Hematopoietic multipotent progenitor cell treated with erythropoietin and hydrocortisone succinate and interleukin-3 and kit ligand, for 4 days (in vitro differentiated cells): ENCODE measurements at places on chromosomes 2 and 18.

DNA sequence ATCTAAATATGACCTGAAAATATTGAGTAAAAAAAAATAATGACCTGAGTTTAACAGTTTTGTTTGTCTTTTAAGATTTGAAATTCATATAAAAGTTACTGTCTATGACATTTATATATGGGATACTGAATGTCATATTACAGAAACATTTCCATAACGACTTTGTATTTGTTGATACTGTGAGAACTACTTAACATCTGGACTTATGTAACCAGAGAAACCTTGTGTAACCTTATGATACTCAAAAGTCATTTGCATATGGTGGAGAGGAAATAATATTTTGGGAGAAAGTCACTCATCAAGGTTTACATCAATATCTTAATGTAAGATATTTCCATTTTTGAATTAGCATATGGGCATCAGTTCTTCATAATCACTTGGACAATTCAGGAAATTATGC lies 12.6 kb downstream of the MFSD6 start:
- DNase-seq = no peak

- no peak for DNase-seq
Measured at GRCh38 chr2:197245829-197246804, 64.5 kb downstream of the ANKRD44 start.

DNA sequence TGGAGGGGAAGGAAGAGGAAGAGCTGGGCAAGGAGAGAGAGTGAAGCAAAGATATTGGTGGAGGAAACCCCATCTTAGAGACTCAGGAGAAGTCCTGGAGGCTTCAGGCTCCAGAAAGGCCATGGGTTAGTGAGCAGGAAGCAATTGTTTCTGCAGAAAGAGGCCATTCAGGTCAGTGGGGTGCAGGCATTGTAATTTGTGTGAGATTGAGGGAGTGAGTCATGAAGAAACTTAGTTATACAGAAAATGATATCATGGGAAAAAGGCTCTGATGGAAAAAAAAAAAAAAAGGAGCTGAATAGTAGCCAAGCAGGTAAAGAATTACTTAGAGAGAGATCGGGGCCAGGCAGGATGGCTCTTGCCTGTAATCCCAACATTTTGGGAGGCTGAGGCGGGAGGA lies 4.0 kb downstream of the EMILIN2 start:
- DNase-seq = no peak

DNA sequence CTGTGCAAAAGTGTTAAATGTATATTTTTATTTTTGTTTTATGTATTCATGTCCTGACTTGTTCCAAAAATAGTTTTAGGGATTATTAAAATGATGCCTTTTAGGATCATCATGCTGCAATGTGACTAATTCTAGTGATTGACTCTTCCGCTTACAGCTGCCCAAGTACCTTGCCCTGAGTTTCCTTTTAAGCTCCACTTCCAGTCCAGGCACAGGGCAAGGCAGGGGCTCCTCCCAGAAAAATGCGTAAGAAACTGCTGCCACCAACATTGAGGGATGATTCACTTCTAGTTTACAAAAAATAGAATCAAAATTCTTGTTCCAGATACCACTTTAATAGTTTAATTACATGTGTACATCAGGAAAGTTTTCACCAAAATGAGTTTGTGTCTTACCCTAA lies 116.4 kb downstream of the IRS1 start:
- no peak for DNase-seq

GRCh38 chr18:46478796-46479195 lies 178.2 kb downstream of the LOXHD1 start:
- DNase-seq = no peak

DNA sequence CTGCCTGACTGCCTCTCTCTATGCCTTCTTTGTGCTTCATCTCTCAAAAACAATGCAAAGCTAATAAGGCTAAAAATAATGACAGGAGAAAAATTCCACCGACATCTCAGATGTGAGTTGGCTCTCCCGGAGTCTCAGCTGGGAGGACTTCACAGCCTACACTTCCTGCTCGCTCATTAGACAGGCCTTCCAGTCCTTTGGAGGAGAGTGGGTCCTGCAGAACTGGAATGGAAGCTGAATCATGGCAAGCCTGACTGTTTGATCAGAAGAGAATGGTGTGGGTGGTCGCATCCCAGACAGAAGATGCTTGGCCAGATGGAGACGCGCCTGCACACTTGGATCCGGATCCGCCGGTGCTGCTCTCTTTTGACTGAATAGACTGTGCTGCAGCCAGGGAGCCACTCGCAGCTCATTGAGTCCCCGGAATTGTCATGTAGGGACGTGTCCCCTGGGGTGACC lies 49.7 kb downstream of the TRIB2 start:
- DNase-seq = no peak

DNA sequence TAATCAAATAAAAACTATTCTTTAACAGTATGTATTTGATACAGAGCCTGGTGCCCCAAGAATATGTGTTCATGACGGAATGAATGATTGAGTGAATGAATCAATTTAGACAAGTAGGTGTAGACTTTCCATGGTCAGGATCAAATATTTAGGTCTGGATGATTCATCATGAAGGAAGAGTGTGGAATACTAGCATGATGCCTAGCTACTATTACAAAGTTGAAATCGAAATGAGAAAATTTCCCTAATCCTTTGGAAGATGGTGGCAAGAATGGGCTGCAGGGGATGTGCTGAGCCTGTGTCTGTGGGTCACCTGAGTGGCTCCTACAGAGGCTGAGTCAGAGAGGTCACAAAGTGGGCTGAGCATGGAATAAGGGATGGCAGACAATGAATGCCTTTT lies 3.1 kb upstream of the MALT1 start:
- DNase-seq = no peak

DNA sequence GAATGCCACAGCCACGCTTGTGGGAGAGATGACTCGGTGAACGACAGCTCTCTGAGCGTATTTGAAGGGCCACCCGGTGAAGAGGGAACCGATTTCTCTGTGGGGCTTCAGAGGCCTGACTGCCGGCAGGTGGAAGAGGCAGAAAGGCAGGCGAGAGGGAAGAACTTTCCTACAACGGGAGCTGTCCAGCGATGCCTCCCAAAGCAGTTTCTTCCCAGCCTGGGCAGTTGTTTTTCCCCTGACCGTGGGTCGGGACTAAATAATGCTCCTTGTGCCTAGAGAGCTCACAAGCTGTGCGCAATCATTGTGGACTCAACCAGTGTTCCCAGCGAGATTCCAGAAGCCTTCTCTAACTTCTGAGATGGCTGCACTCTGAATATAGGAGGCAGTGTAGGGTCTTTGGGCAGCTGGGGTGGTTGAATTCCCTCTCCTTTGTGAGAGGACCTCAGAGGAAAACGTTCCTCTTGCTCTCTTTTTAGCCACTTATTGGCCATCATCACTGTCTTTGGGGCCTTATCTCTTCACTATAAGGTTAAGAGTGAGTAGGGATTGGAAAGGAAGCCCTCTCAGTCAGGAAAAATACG lies 710 bp downstream of the SEC11C start:
- no peak for DNase-seq

- DNase-seq = no peak
Measured at GRCh38 chr18:48815581-48816324, 135.0 kb downstream of the SMAD7 start.

- DNase-seq = no peak
Measured at GRCh38 chr18:74450626-74451025, 6.5 kb downstream of the DIPK1C start.

DNA sequence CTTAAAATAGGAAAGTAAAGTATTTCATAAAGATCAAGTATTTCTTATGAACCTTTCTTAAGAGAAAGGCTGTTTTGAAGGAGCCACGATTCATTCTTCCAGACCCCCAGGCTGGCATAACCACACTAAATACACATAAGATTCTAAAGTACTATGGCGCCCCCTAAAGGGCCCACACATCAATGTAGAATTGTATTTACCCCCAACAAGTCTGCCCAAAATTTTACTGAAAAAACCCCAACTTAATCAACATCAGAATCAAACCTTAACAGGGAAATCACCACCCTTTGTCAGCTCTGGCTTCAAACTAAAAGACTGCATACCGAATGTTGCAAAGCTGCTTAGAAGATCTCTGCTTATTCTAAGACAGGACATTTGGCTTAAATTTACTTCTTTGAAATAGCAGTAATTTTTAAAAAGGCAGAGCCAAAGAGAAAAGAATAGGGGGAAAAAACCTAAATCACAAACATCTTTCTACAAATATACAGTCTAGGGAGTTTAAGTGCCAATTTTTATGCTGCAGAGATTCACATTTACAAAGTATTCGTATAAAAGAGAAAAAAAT lies 20.4 kb upstream of the BCL2 start:
- peak; percentile 87 for DNase-seq

- DNase-seq = no peak
Measured at GRCh38 chr2:189549449-189549832, 31.1 kb downstream of the SLC40A1 start.

DNA sequence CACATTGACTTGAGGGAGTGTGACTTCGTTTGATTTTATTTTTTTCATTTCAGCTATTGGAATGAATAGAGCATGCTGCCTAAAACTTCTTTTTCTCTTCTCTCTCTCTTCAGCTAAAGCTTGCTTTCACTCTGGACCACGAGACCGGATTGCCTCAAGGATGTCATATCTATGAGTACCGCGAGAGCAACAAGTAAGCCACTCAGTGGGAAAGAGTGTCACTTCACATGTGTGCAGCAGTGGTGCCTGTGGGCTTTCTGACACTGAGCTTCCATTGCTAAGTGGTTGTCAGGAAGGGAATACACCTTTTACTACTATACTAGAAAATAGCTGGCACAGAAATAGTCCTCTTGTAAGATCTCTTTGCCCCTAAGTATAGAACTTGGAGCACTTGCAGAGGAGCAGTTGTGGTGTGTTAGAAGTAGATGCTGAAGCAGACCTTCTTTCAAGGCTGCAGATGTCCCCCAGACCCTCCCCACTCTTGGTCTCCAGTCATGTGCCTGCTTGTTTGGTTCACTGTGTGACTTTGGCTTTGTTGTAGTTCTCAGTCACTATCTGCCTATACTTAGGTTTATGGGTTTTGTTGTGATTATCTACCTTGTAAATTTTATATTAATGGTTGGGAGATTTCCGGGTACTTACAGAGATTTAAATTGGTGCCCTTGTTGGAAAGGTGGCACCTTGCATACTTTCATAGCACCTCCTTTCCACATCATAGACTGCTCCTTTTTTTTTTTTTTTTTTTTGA lies 78.5 kb upstream of the ALPP start:
- DNase-seq = no peak

DNA sequence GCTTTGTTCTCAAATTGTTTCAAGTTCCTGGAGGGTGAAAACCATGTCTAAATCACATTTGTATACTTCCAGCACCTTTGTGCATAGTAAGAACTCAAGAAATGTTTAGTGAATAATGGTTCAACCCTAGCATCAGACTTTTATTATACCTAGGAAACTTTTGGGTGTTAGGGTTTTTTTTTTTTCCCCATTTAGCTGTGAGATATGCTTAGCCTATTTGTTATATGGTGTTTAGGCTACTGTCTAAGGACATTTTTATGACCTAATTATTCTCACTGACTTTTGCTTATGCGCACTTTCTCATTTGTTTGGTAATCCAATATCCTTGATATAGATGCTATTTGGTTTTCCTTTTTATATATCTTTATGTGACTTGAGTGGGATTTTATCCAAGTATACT lies 164.7 kb downstream of the PHLPP1 start:
- no peak for DNase-seq

DNA sequence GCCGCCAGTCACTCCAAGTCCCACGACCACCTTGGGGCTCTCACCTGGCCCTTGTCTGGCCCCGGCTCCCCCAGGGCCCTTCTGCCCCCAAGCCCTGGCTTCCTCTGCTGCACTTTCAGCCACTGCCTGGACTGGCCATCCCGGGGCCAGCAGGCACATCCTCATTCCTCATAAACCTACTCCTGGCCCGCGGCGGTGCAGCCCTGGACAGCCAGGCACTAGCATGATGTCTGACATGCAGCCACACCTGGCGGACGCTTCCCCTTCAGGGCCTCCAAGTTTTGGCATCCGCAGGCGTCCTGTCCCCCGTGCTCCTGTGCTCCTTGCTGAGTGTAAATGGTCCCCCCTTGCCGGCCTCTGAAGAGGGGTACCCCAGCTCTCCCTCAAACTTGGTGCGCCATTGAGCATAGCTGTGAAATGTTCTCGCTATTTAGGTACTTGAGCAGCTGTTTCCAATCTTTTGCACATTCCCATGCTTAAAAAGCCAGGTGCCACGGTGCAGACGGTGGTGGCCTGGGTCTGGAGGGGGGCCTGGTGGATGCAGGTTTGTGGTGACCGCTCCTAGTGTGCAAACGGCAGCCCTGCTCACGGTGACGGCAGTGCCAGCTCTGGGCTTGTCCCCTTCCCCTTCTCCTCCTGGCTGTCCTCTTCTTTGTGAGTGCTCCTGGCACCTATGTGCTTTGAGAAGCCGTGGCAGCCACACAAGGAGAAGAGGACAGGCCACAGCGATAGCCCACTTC lies 123.8 kb downstream of the MBP start:
- no peak for DNase-seq

DNA sequence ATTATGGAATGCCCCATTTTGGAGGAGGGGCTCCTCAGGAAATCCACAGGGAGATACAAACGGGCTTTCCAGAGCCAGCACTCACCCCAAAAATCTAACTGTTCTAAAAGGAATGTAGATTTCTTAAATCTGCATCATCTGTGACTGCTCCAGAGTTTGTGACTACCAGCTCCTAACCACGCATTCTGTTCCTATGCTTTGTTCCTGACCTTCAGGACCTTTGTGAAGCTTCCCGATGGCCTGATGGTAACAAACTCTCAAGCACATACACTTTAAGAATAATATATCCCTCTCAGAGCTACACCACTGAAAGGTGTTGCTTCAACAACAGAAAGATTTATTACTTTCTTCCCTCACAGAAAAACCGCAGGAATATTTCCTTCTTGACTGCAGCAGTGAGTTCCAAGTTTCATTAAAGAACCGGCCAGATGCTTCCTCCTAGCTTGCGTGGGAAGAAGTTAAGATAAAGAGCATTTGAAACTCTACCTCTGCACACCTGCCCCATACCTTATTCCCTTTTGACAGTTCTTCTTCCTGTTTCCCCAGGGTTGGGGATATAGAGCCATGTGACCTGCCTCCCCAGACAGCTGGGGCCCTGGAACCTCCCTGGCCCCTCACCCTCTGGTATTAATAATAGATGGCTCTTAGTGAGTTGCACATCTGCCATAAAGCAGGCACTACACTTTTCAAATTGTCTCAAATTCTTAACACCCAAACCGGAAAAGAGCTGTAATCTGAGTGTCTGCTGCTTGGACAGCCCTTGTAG lies 40.2 kb upstream of the EML4 start:
- DNase-seq = peak; percentile 55

GRCh38 chr2:169260846-169261642 lies 101.3 kb downstream of the LRP2 start:
- DNase-seq = peak; percentile 5

- DNase-seq = no peak
Measured at GRCh38 chr2:34332813-34333212, 733.7 kb upstream of the FAM98A start.

DNA sequence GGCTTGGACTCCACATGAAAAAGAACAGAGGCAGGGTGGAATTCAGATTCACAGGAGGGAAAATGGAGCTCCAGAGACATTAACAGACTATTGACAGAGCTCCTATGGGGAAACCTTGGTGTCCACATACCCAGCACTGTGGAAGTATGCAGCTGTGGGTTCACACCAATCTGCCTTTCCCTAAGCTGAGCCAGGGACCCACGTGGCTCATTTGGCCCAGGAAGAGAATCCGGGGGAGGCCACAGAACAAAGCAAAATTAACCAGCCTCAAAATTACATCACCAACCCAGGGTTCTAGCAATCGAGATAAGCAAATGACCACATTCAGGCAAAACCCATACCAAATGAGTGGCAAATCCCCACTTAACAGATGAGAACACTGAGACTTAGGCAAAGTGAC lies 105.8 kb upstream of the TWIST2 start:
- no peak for DNase-seq

- no peak for DNase-seq
Measured at GRCh38 chr2:165833156-165833555, 39.1 kb upstream of the GALNT3 start.

- DNase-seq = peak; percentile 38
Measured at GRCh38 chr2:113672326-113672932, 45.4 kb downstream of the RABL2A start.
